ENCODE measurements at places on chromosomes 13 and 19.

GRCh38 chr13:114127473-114128347, 4.7 kb downstream of the RASA3 start:
- no peak for DNase-seq

- DNase-seq: peak; percentile 63
These were observed 802 bp downstream of the DMPK start for GRCh38 chr19:45781214-45782161.

DNA sequence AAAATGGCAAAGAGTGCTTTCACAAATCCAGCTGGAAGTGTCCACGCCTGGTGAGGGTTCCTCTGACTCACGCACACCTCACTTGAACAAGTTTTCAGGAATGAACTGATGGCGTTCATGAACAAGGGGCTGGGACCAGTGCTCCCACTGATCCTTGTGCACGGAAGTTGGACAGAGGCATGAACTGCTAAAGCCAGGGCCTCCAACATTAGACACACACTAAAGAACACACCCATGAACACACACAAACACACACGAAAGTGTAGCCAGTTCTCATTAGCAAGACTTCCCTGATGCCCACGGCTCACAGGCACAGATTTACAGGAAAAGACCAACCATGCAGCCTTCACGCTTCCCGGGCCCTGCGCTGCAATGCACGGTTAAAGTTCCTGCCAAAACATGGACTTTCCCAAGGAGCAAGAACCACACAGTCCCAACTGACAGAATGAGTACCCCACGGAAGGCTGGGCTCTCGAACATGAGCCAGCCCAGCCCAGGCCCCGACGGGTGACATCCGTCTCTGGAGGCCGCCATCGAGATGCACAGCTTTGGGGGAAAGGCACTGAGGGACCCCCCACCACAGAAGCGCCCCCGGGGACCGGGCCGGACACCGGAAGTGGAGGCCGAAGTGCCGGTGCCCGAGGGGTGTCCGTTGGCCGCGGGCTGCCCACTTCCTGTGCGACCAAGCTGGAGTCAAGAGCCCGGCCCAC, 808 bp downstream of the DNMT1 start:
- peak; percentile 57 for DNase-seq

DNA sequence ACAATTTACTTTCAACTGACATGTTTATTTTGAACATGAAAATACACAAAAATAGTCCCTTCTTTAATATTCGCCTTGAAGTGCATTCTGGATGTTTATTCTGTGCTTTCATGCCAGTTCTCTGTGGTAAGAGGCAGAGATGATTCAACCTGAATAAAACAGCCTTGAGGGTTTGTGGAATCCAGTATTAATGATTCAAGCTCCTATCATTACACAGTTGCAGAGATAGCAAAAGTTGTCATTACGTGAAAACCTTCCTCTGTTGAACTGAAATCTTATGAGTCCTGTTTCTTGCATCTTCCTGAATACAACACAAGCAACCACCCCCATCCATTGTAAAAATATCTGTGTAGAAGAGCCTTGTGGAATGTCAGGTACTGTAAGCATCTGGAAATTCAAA, 142.3 kb upstream of the HTR2A start:
- DNase-seq: peak; percentile 10

DNA sequence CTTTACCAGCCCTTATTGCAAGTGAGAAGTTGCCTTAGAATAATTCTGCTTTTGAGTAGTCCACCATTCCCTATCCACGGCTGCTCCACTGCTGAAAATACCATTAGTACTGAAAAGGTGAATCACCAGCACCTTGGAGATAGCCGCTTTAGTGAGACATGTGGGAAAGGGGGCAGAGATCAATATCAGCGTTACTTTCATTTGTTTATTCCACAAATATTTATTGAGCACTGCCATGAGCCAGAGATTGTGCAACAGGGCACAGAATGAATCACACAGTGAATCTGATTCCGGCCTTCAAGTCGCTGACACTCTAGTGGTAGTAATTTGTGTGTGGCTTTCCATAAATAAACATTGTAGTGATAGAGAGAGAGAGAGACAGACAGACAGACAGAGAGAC, 31.5 kb upstream of the MYO16 start:
- no peak for DNase-seq

DNA sequence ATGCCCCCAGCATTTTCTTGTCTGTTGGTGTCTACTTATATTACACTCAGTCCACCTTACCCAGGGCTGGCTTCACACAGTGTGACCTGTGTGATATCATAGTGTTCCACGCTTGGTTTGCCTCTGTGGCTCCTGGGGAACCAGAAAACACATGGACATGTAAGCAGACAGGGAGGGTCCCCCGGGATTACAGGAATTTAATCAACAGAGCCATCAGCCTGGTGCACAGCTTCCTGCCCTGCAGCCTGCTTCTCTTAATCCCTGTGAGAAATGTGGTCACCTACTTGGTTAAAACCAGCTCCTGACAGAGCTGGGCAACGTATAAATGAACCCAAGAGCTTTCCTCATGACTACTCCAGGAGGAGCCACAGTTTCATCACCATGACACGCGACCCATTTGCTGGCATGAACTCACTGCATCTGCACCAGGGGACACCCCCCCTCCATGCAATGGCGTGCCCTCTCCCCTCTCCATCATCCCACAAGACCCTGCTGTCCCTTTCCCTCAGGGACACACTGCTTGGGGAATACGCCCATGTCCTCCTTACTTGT, 152.1 kb downstream of the UQCRFS1 start:
- DNase-seq: no peak

DNA sequence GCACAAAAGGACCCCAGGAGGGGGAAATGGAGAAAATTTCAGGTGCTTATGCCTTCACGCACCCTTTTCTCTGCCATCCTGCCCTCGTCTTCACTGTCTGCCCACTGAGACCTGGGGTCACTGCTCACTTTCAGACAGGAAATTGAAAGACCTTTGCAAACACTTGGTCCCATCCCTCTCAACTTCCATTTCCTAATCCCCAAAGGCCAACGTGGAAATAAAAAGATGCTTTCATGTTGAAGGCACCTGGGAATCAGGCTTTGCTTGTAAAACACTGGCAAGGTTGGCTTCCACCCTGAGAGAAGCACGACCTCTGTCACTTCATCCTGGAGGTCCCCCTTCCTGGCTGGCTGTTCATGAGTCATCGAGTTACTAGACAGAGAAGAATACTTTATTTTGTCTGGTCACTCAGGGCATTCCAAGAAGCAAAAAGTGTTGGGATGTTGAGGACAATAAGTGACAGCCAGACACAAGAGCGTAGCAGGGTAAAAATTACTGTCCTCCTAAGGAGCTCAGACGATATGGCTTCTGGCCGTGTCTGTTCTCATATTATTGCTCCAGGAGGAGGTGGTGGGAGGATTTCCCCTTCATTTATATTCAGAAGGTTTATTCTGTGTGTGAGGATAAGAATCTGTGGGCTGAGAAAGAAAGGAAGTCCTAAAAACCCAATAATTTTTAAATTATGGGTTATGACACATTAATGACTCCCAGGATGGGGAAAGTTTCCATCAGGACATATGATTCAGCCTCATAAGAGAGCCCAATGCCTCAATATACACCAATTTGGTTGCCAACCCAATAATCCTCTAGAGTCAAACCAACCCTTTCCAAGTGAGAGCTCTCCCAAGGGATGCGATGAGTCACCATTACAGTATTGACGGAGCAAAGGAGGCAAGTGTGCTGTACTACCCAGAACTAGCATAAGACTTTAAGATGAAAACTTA, 409.0 kb downstream of the COG6 start:
- peak; percentile 21 for DNase-seq
